ENCODE measurements at places on chromosomes 5 and 9. TPM values are rescaled to one million over a fixed set of nuclear protein-coding genes. Genes with fewer than 3 reads are reported as not detected.

Gene BSPRY
- not detected for total RNA-seq

Gene LRRC14B
- not detected for total RNA-seq

Gene SEMA5A
- 17.7 TPM for total RNA-seq

Gene CCNJL
- total RNA-seq, result not detected

Gene S1PR3
- total RNA-seq, result 23.1 TPM

Gene ETF1
- total RNA-seq, result 117 TPM
